PC-3 (cell line): ENCODE measurements at places on chromosomes 11 and 22.

DNA sequence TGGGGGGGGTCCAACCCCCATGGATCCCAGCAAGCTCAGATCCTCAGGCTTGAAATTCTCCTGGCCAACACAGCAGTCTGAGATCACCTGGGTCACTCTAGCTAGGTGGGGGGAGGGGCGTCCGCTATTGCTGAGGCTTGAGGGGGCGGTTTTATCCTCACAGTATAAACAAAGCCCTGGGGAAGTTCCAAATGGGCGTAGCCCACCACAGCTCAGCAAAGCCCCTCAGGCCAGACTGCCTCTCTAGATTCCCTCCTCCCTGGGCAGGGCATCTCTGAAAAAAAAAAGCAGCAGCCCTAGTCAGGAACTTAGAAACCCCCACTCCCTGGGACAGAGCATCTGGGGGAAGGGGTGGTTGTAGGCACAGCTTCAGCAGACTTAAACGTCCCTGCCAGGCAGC, 16.7 kb downstream of the TRPC6 start:
- DNase-seq: no peak

- DNase-seq: no peak
Observed at GRCh38 chr11:134289789-134290188, 13.6 kb downstream of the GLB1L3 start.

- DNase-seq: no peak
Observed at GRCh38 chr11:102833731-102834130, 9.7 kb downstream of the MMP3 start.

DNA sequence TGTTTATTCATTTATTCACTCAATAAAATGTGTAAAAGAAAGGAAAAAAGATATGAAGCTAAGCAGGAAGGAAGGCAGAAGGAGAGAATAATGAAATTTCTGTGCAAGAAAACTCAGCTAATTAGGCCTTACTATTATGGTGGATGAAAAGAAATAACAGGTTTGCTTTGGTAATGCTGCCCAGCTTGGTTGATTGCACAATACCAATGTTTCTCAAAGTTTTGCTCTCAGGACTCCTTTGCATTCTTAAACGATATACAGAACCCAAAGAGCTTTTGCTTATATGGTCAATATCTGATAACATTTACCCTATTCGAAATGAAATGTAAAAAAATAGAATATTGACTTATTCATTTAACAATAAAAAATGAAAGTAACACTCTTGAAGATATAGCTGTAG, 7.3 kb upstream of the CTSC start:
- no peak for DNase-seq

DNA sequence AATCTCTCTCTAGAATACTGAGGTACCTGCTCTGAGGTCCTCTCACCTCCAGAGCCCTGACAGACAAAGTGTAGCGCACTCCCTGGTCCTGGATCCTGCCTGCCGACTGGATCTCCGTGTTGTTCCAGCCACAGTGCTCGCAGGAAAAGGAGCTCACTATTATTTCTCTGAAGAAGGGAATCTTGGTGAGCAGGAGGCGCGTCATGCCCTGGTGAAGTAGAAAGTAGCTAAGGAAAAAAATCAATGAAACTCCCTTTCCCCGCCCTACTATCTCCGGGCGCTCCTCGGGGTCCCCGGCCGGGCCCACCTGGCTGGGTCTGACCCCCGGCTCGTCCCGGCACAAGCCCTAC, 412 bp downstream of the ZPR1 start:
- DNase-seq: peak; percentile 23

GRCh38 chr22:46794067-46794466, 31.6 kb downstream of the TBC1D22A start:
- DNase-seq: no peak

- DNase-seq: no peak
Observed at GRCh38 chr11:119100994-119101758, 477 bp downstream of the DPAGT1 start.

GRCh38 chr11:57800444-57801182, 39.0 kb downstream of the CTNND1 start:
- DNase-seq: peak; percentile 99

- no peak for DNase-seq
Observed at GRCh38 chr22:42797011-42797410, 60.1 kb downstream of the ARFGAP3 start.

DNA sequence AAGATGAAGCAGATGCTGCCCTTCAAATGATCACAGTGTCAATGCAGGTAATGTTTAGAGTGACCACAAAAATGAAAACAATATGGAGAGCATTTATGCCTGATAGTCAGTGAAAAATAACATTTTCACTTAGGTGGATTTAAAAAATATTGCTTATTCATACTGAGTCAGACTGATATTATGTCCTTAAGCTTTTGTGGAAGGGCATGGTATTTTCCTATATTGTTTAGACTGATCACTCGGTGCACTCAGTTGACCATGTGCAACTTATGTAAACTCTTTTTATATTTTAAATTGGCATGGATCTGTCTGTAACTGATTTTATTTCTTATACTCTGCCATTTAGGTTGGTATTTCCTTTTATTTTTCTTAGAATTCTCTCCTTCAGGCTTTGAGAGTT, 106.6 kb downstream of the DYNC2H1 start:
- peak; percentile 9 for DNase-seq

DNA sequence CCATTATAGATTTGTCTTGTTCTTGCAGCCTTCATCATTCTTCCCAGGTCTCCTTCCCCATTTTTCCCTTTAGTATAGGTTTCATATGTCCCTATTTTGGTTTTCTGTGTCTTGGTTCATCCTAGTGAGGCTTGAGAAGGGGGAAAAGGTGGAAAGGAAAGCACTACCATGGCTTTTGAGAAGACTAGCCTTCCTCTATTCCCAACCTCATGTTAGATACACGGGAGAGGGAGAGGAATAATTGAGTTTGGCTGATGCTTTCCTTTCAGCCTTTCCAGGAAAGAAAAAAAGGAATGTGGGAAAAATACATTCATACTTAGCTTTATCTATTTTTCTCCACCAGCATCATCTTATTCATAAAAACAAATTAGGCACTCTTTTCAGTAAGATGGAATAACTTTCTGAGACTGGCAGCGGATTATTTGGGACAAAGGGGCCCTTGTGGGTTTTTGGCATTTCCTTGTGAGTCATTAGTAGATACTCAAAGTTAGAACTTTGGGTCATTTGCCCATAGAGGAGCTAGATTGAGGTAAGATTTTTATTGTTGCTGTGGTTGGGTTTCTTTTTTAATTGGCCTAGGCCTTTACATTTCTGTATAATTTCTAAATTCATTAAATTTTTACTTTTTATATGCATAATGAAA, 23.8 kb downstream of the CAPRIN1 start:
- peak; percentile 78 for DNase-seq

GRCh38 chr11:75474240-75474639, 41.2 kb upstream of the KLHL35 start:
- no peak for DNase-seq

DNA sequence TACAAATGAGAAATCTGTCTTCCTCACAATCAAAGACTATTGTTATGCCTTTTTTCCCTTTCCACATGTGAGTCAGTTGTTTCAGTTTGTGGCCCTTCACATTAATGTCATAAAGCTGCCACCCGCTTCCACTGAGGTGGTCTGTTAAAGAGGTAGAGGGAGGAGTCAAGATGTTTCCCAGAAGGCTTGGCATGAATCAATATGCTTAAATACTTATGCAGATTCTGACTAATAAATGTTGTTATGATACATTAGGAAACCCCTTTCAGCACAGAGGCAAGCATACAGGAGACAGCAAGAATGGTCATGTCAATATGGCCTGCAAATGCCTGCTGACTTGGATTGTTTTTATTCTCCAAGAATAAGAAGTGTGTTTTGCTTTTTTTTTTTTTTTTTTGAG, 6.5 kb downstream of the RTN3 start:
- DNase-seq: no peak

DNA sequence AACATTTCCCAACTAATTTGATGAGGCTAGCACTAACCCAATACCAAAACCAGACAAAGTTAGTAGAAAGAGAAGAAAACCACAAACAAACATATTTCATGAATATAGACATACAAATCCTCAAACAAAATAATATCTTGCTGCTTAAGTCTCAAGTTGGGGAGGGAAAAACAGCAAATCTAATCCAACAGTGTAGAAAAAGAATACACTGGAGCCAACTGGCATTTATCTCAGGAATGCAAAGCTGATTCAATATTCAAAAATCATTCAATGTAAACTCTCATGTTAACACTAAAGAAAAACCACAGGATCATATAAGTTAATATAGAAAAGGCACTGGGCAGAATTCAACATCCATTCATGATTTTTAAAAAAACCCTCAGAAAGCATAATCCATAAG, 18.2 kb downstream of the GNB1L start:
- no peak for DNase-seq

GRCh38 chr22:37898441-37899181, 7.5 kb upstream of the MICALL1 start:
- DNase-seq: no peak

DNA sequence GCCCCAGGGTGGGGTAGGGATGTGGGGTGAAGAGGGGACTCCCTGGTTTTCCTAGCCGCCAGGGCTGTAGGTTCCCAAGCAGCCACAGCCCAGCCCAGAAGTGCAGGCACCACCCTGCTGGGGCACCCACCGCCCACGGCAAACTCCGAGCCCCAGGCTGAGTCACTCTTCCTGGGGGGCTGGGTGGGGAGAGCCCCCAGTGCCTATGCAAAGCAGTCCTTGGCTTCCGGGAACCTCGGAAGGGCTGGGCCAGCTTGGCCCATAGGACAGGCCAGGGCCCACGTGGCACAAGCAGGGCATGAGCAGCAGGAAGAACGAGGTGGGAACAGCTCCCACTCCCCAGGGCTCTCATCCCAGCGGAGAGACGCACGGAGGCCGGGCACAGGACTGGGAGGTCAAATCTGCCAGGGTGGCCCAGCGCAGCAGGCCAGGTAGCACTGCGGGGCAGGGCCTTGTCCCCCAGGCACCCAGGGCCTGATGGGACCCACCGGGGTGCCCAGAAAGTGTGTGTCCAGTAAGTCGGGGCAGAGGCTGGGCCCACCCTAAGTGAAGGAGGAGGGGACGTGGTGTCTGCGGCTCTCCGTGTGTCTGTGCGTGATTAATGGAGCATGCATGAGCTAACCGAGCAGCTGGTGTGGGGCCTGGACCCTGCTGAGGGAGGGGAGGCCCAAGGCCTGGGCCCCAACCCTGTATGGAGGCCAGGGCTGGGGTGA, 4.6 kb upstream of the IL17REL start:
- no peak for DNase-seq

DNA sequence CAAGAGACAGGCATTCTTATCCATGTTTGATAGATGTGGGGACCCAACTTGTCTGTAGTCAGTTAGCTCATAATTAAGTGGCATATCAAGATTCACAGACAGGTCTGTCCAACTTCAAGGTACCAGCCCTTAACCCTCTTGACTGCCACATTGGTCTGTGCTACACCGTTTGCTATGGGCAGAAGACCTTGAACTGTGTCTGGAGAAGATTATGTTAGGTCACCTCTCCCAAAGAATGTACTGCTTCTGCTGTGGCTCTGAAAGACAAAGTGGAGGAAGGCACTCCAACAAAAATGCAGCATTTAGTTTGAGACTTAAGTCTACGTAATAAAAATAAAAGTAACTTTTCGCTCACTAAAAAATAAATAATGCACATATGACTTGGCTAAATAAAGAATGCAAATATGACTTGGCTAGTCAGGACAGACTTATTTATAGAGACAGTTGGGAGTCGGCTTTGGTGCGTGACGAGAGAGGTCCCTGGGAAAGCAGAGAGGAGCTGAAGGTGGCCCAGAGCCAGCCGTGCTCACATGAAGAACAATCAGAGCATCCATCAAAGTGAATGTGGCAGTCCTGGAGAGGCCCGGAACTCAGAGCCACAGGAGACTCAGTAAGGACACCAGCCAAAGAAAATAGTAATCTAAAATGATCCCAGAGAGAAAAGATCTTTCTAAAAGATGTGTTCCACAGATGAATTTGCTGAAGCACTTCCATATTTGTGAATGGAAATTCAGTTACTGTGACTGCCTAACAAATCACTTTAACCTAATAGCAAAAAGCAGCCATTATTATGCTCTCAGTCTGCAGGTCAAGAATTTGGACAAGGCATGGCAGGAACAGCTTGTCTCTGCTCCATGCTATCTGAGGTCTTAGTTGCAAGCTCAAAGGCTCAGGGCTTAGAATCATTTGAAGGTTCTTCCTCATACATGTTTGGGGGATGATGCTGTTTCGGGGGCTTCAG, 35.0 kb downstream of the CWC15 start:
- peak; percentile 6 for DNase-seq

DNA sequence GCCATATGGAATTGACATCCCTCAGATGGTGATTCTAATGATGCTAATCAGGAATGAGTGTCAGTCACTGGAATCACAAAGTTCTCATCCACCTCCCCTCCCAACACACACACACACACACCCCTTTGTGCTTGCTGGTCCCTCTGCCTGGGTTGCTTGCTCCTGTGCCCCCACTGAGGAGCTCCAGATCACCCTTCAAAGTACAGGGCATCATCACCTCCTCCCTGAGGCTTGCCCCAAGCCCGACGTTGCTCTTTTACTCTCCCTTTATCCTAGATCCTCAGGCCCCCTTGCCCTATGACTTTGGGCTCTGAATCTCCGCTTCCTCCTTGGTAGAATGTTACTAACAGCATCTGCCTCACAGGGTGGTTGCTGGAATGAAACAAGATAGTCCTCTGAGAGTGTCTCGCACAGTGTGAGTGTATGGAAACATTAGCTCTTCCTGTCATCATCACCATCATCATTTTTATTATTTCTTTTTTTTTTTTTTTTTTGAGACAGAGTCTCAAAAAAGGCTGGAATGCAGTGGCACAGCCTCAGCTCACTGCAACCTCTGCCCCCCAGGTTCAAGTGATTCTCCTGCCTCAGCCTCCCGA, 3.4 kb downstream of the TOM1 start:
- DNase-seq: no peak

- DNase-seq: peak; percentile 51
Observed at GRCh38 chr11:114180301-114181055, 115.7 kb upstream of the NNMT start.

DNA sequence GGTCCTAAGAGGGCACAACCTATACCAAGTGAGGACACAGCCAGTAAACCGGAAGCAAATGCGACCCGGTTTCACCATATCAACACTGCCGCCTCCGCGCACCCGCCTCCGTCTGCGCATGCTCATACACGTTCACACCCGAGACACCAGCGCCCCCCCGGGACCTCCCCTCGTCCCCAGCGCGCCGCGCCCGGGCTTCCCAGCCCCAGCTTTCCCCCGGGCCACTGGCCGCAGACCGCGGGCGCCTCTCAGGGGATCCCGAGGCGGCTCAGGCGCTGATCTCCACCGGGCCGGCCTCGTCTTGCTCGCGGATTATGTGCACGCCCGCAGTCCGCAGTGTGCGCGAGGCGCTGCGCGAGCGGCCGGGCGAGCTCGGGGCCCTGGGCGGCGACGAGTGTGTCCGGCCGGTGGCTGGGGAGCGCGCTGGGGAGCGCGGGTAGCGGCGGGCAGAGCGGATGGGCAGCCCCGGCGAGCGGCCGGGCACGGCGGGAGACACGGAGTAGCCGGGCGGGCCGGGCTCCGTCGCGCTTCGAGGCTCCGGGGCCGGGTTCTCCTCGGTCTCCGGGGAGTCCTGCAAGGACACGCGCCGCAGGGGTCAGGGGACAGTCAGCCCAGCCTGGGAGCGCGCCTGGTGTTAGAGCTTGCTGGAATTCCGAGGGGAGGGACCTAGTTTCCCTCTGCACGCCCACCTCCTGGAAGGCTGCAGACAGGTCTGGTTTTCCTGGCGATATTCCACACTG, 2.0 kb downstream of the HEPN1 start:
- DNase-seq: no peak
